CMK (cell line): ENCODE measurements at places on chromosomes 3 and 15.

- DNase-seq, result no peak
Observed at GRCh38 chr3:4977853-4978203, 1.4 kb upstream of the BHLHE40 start.

GRCh38 chr3:129352650-129353588 is 74.2 kb downstream of the HMCES start:
- no peak for DNase-seq

GRCh38 chr3:85591451-85591850 is 632.7 kb downstream of the CADM2 start:
- no peak for DNase-seq

DNA sequence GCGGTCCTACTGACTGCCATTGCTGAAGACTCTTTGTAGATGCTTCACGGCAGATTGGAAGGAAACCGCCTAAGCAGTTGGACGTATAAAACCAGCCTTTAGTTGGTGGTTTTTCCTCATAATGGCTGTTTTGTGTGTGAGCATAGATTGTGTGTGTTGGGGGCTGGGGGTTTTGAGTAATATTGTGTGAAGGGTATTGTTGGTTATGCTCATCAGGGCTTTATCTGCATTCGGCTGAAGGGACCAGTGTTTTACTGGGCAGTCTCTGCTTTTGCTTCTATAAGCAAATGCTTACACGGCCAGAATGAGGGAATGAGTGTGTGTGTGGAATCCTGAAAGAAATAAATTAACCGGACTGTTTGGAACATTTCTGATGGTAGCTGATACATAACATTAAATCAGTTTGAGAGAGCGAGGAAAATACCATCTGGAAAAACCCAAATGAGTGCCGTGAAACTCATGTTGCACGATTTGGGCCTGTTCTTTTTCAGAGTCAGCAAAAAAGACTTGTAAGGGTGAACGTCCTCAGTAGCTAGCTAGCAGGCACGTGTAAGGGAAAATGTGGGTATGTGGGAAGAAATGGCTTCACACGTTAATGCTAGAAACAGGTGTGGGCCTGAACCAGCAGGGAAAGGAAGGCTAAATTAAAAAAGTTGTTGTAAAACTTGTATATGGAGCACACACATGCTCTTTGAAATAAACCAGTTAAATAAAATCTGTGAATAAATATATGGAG is 1.9 kb downstream of the MITF start:
- no peak for DNase-seq

- no peak for DNase-seq
Observed at GRCh38 chr3:66666362-66666761, 165.5 kb upstream of the LRIG1 start.

DNA sequence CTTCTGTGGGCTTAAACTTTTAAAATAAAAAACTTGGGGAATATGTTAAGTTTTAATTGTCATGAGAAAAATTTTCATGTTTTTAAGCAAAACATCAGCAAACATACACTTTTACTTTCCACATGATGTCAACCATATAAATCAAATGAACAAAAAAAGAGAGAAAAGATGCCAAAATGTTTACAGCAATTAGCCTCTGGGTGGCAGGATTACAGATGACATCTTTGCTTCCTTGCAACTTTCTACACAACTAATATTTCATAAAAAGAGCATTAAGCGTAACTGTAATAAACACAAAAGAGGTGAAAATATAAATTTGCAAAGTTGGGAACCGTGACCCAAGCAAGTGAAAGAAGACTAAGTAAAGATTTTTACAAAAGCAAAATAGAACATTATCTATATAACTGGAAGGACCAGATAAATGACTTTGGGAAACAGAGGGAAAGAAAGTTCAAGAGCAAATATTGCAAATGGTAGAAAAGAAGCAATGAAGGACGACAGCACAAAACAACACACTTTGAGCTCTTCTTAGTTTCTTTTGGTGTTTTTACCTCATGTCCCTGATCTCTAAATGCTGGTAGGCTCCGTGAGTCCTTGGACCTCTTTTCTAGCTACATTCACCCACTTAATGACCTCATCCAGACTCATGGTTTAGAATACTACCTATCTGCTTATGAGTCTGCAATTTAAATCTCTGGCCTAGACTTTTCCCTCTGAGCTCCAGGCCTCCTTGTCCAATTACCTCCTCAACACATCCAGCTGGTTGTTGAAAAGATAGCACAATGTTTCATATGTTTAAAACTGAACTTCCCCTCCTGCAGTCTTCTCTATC is 9.4 kb downstream of the TP53BP1 start:
- DNase-seq, result no peak

- no peak for DNase-seq
Observed at GRCh38 chr3:118810499-118811035, 224.1 kb downstream of the IGSF11 start.

GRCh38 chr3:181630853-181631252 is 80.9 kb upstream of the SOX2 start:
- DNase-seq, result no peak

DNA sequence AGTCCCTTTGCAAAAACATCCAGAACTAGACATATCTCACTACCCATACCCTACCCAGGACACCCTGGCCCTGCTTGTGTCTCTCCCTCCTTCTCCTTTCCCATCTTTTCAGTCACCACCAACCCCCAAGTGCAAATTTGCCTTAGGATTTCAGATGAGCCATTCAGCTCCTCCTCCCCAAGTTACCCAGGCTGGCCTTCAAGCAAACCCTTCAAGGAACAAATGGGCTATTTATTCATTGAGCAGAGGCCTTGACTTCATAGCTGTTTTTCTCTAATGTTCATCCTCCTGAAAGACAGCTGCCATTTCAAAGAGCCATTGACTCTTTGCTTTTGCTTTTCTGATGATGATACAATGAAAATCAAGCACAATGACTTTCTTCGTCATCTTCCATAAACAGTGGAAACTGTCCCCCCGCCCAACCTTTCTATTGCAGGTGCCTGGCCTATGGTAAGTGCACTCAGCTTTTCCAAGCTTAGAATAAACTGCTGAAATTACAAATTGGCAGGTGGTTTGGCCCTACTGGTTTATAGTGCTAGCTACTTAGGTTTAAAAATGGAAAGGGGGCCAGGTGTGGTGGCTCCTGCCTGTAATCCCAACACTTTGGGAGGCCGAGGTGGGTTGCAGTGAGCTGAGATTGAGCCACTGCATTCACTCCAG is 26.1 kb upstream of the KLHL6 start:
- DNase-seq, result no peak

DNA sequence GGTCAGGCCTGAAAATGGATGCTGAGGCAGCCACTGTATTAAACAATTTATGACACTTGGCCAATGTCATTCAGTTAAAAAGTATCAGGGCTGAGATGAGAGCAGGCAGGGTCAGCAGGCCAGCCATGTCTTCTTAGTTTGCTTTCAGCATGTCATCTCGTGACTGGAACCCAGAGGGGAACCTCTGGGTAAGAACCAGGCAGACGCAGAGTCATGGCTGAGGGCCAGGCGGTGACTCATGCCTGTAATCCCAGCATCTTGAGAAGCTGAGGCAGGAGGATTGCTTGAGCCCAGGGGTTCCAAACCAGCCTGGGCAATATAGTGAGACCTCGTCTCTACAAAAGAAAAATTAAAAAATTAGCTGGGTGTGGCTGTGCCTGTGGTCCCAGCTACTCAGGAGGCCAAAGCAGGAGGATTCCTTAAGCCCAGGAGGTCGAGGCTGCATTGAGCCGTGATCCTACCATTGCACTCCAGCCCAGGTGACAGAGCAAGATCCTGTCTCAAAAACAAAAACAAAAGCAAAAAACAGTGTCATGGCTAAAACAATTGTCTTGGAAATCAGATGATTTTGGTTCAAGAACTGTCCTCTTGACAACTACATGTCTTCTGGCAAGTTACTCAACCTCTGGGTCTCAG is 11.7 kb downstream of the BCL2L10 start:
- no peak for DNase-seq

GRCh38 chr3:61893840-61894566 is 332.6 kb downstream of the PTPRG start:
- no peak for DNase-seq

DNA sequence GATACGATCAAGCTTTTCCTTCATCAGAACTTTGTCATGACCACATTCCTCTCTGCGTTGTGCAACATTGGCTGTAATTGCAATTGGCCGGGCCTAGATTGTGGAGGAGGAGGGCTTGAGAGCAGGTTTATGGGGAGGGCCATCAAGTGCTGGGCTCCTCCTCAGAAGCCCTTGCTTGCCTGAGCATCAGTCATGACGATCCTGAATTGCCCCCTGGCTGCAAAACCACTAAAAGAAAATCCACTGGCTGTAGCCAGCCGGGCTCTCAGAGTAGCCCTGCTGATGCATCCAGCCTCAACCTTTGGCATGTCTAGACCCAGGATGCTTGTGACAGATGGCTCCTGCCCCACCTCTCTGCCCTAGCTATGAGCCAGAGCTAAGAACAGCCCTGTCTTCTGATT is 13.4 kb upstream of the TRH start:
- DNase-seq, result no peak

- DNase-seq, result no peak
Observed at GRCh38 chr3:188239035-188239434, 85.1 kb downstream of the LPP start.

DNA sequence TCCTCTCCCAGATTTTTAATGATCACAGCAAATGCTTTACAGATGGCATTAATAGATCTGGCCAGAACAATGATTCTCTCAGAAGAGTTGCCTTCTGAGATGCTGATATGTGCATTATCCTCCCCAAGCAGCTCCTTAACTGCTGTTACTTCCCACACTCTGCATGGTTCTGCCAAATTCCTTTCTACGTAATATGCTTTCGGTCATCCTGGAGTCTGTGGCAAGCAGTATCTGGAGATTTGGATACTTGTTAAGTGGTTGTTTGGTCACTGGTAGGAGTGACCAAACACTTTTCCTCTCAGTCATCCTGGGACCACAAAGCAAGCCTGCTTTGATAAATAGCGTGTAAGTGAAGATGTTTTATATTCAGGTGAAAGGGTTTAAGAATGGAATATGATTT is 71.1 kb upstream of the CCNL1 start:
- DNase-seq, result no peak

GRCh38 chr3:89808680-89809197 is 701.3 kb downstream of the EPHA3 start:
- DNase-seq, result no peak

DNA sequence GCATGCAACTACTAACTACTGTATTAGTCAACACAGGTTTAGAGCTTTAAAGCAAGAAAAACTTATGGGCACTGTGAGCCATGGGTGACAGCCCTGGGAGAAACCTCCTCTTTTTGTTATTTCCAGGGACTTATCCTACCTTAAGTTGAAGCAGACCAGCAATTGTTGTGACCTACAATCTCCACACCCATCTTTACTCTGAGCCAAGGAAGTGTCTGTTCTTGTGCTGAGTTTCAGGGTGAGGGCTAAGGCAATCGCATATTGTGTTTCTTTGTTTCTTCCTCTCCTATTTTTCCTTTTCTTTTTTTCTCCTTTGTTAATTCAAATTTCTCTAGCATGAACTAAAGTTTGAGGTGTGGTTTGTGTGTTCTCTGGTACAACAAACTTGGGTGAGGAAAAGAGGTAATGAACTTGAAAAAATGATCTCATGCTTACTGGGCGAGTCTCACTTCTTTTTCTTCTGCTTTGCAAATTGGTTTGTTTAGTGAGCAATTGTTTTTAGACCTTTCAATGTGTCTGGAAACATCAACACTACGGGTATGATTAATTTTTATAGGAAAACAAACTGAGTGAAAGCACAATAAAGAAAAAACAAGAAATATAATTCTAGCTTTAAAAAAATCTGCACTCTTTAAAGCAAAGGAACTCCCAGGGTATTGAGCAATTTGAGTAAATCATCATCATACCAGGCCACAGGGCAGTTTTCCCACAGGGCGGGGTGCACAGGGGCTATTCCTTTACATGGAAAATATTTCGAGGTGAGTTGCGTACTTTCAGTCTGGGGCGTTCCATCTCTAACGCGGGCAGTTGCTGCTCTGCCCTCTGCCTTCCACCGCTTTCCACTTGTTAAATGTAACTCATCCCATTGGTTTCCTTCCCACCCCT is 2.7 kb downstream of the UPK1B start:
- no peak for DNase-seq

GRCh38 chr3:35296533-35296932 is 342.8 kb upstream of the ARPP21 start:
- no peak for DNase-seq

GRCh38 chr3:12924437-12924836 is 83.1 kb upstream of the RPL32 start:
- DNase-seq, result no peak

GRCh38 chr3:43996379-43997301 is 245.0 kb upstream of the TOPAZ1 start:
- no peak for DNase-seq
